ENCODE measurements at places on chromosomes 3 and 15.

- no peak for DNase-seq
Measured at GRCh38 chr3:170634663-170635384, 48.9 kb upstream of the SLC7A14 start.

DNA sequence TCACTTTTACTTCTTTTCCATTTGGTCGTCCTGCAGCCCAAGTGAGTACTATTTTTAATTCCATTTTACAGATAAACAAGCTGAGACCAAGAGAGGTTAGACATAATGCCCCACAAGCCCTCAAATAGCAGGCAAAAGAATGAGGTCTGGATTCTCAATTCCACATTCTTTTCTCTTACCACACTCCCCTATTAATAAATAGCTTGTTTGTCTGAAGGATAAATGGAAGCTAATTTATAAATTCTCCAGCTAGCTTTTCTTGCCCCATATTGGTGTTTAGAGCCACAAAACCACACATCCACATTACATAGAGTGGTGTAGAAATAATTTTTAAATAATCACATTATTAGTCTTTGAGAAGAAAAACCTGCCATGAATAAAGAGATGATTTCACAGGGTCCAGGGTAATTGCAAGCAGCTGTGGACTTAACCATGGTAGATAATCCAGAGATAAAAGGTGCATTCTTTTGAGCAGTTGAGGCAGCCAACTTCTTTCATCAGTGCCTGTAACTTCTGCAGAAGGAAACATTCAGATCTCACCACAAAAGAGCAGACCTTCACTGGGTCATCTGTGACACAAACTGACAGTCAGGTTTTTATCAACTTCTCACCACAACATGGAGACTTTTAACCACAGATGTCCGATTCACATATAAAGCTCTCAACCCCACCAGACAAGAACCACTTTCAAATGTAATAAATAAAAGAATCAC lies 313.4 kb upstream of the STT3B start:
- no peak for DNase-seq

DNA sequence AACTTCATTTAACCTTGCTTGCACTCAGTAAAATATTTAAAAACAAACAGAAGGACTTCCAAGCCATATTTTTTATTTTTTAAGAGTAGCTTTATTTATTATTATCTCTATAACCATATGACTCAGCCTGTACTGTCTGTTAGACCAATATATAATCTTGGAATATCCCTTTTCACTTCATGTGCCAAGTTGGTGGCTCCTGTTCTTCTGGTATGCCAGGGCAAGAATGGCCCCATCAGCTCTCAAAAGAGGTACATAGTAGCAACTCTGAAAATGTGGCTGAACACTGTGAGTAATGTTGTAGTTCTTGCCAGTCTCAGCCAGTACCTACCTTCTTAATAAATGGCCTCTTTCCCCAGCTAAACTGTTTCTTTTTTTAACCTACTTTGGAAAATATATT lies 257.0 kb upstream of the UBE2E1 start:
- no peak for DNase-seq

DNA sequence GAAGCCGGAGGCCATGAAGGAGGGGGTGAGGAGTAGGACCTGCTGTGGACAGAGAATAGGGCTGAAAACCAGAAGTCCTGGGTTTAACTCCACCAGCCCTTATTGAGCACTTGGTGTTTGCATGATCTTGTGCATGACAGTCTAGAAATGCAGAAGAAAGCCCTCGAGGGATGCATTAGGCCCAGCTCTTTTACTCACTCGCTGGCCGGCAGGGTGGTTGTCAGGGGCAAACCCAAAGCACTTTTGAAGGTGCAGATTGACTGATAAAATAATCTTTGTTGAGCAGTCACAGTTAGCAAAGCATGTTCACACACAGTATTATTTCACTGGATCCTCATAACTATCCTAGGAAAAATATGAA lies 55.3 kb downstream of the CORO2B start:
- no peak for DNase-seq

- no peak for DNase-seq
Measured at GRCh38 chr3:186004209-186004608, 66.4 kb upstream of the TRA2B start.

GRCh38 chr15:89654847-89655805 lies at the start of gene KIF7:
Gene KIF7, minus strand, starts transcription at chr15:89655467. Its CDS starts 2,537 bp downstream, at chr15:89652930.
- no peak for DNase-seq

GRCh38 chr3:79516795-79517194 lies 251.0 kb downstream of the ROBO1 start:
- DNase-seq = no peak

DNA sequence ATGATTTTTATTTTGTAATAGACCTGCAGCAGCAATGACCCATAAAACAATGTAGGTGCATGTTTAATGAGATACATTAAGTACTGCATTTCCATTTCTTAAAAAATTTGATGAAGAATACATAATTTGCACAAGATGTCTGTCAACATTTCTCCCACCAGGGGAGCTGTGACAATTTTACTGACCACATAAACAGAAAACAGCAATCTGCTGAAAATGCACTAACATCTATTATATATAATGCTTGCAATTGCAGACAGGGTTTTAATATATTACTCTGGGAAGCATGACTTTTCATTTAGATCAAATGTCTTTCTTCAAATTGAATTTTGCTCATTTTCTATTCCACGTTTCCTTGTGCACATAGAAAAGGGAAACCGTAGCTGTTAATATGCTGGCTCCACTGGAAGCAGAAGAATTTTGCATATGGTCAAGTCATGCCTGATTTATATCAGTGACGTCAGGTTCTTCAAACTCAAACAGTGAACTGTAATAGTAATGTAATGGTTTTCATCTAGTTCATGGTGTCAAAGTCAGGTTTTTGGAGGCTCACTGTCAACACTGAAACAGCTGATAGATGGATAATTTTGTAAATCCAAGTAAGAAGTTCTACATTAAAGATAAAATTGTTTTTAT lies 79.8 kb upstream of the IGF1R start:
- no peak for DNase-seq

DNA sequence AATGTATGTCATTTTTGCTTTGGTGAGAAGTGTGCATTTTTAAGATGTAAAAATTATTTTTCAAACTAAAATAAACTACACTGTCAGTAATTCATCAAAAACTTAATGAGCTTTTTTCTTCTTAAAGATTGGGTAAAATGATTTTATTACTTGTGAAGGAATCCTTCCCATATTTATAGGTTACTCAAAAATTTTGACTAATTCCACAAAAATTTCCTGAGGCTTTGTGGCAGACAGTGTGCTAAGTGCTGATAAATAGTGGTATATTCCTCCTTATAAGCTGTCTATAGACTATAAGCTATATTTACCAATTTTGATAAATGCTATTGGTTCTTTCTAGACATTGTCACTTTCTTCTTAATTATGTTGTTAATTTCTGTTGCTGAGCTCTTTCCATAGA lies 284.5 kb upstream of the SEMA6D start:
- no peak for DNase-seq

DNA sequence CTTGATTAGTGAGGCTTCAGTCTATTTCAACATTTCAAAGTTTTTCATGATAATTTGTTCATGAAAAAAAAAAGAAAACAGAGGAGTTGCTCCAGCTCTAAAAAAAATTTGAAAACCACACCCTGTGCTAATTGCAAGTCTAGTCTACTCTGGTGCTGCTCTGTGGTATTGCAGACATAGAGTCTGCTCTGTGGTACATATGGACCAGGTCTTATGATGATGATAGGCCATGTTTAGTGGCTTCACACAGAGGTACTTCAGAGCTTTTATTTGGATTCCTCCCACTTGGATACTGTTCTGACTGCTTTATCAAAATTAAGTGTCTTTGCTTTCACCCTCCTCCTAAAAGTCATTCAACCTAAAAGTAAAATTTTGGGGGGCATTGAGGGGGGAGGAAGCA lies 160.8 kb downstream of the ALCAM start:
- DNase-seq = no peak
